Amniotic epithelial cell (primary cell): ENCODE measurements at places on chromosomes 7 and 10.
A peak's percentile ranks its signal among the peaks of the same experiment; 100 is the strongest.

- DNase-seq, result peak; percentile 93
These were observed 36.5 kb upstream of the AP5Z1 start for GRCh38 chr7:4738711-4739527.

- DNase-seq, result peak; percentile 74
These were observed 324.9 kb downstream of the PARD3 start for GRCh38 chr10:34489973-34490745.

GRCh38 chr10:118106426-118106825 lies 59.7 kb upstream of the RAB11FIP2 start:
- peak; percentile 7 for DNase-seq

- no peak for DNase-seq
These were observed 3.8 kb downstream of the DEPP1 start for GRCh38 chr10:44974628-44975430.

DNA sequence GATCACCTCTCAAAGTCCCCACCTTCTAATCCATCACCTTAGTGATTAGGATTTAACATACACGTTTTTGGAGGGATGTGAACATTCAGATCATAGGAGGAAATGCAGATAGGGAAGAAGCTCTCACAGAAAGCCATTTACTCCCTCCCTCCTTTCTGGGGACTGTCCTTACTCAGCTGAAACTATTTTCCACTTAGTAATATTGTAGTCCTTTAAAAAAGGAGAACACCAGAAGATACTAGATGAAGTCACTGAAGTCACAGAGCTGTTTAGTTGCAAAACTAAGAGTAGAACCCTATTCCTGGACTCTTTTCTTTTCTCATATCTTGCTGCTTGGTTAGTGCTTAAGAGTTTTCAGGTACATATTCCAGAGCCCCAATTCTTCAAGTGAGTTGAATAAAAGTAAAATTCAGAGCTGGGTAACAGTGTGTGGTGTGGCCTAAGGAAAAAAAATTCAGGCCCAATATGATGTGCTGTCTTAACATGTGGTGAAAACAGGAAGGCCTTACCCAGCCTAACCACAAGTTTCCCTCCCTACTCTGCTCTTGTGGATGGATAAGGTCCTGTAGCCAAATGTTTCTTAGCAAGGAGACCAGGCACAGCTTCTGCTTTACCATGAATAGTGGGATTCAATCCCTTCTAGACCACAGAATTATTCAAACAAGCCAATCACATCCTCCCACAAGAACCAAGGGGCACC lies 135.7 kb downstream of the INHBA start:
- DNase-seq, result peak; percentile 36

DNA sequence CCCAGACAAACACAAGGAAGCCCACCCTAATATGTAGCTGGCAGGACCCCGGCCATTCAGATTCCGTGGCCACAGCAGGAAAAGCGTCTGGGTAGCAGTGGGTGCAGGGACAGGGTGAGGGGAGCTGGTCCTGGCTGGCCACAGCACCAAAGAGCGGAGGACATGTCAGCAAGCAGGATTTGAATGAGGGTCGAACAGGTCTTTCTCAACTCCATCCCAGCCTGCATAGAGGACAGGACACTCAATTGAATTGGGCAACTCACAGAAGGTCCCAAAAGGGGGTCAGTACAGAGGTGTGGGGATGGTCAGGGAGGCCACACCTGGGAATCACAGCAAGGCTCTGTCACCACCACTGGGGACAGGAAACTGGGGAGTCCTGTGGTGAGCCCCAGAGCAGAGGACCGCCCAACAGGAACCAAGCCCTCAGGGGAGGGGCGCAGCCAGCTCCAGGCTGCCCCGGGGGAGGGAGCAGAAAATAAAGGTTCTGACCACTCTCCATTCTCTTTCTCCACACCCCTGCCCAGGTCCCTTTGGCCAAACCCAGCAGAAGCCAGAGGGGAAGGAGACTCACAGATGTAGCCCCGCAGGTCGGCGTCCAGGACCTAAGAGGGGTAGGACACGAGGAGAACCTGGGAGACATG lies 108.7 kb upstream of the PPP2R2D start:
- DNase-seq, result no peak

GRCh38 chr10:52257692-52258075 lies 56.4 kb upstream of the DKK1 start:
- DNase-seq, result no peak

DNA sequence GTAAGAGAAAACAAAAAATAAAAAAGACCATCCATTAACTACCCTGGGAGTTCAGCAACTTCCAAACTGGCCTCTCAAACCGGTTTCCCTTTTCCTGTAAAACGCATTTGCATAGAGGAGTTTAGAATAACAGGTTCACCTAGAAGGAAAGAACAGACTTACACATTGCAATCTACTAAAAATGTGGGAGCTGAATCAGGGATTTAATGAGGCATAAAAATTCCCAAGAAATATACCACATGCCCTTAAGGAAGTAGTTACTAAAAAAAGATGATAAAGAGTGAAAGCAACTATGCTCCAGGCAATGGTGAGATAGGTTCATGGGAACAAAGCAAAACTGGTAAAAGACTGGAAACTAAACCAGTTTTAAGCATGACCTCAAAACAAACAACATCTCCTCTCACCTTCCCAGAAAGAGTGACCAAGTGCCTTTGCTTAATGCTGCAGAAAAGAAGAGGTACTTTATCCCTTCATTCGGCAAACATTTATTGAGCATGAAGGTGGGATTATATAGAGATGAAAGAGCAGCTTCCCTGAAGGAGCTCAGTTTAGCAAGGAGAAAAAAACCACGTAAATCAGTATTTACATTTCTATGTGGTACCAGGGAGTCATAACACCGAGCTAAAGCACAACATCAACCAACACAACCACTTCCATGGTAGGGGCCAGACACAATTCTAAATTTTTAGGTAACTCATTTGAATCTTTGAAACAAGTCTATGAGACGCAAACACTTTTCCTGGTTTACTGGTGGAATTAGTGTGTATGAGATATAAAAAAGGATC lies 152.8 kb downstream of the SGMS1 start:
- DNase-seq, result peak; percentile 12

DNA sequence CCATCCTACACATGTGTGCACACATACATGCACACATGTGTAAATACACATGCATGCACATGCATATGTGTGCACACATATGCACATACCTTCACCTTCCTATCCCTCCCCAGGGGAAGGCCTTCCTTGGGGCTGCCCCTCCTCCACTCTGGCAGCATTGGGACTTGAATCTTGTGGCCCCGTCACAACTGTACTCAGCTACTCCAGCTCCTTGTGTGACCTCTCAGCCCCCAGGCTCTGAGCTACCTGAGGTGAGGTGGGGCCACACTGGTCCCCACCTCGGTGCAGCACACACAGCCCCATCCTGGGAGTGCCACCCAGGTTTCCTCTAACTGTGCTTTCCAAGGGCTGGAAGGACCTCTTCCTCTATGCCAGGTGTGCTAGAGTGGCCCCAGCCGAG lies 116.0 kb downstream of the LHPP start:
- no peak for DNase-seq

DNA sequence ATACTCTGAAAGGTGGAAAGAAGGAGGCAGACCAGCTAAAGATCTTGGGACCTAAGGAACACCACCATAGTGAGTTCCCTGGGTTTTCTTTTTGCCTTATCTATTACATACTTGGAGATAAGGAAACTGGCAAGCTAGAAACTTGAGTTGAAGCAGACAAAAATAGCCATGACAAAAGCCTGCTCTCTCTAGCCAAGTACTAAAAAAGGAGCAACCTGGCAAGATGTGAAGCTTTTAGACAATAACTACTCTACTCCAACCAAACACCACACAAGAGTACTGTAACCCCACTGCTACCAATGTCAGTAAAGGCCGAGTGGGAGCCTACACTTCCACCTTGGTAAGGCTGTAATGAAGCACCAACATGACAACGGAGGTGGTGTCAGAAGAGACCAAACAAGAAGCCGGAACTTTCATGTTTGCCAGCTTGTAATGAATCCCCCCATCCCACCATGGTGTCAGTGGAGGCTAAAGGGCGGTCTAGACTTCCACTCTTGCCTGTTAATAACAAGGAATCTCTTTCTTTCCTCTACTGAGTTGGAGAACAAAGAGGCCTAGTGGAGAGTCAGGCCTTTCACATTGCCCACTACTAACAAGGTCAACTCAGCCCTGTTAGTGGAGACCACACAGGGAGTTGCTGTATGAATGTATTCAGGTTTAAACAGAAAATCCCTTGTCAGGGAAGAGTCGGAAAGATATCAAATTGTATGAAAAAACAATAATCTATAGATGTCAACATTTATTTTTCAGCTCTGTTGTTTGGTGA lies 55.8 kb upstream of the DYNC1I1 start:
- DNase-seq, result no peak

DNA sequence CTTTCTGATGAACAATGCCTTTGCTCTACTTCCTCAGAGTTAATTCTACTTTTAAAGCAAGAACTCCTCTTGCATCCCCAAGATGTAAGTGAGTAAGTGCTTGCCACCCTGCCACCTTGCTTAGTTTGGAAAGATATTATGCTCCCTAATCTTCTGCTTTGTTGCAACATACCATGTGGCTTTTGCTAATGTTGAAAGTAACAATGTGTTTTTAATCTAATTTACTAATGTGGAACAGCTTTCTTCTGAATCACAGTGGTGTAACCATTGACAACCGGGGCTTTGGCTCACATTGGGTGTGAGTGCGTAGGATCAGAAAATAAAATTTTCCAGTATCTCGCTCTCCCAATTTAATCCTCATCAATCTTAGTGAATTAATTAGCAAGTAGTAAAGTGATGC lies 254.1 kb upstream of the PTER start:
- DNase-seq, result no peak

DNA sequence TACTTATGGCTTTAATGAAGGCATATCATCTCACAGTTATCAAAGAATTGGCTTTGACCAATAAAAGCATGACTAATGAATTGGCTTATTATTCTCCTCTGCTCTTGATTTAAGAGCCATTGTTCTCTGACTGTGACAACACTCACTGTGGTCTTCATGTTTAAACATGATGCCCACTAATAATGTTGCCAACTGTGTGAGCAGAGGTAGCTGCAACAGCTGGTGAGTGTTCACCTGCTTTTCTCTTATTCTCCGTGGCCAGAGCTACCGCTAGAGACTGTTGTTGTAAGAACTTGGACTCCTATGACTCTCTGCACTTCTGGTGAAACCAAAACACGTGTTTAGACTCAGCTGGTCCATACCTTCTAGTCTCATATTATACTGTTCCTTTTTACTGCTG lies 335.9 kb downstream of the XPNPEP1 start:
- DNase-seq, result no peak

DNA sequence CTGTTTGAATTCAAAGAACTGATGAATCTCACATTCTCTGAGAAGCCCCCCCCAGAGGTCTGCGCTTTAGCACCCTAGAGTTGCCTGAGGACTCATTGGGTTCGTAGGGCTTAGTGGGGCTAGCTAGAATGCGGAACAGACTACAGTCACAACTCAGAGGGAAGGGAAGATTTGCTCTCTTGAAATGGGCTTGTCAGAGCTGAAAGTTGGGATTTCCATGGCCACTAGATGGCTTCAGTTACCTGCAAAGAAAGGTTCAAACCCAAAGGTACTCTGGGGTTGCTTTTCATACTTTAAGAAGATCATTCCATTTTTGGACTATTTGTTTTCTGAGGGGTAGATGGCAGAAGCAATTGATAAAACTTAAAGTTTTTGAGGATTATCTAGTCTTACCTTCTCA lies 205.0 kb downstream of the BBS9 start:
- peak; percentile 20 for DNase-seq

DNA sequence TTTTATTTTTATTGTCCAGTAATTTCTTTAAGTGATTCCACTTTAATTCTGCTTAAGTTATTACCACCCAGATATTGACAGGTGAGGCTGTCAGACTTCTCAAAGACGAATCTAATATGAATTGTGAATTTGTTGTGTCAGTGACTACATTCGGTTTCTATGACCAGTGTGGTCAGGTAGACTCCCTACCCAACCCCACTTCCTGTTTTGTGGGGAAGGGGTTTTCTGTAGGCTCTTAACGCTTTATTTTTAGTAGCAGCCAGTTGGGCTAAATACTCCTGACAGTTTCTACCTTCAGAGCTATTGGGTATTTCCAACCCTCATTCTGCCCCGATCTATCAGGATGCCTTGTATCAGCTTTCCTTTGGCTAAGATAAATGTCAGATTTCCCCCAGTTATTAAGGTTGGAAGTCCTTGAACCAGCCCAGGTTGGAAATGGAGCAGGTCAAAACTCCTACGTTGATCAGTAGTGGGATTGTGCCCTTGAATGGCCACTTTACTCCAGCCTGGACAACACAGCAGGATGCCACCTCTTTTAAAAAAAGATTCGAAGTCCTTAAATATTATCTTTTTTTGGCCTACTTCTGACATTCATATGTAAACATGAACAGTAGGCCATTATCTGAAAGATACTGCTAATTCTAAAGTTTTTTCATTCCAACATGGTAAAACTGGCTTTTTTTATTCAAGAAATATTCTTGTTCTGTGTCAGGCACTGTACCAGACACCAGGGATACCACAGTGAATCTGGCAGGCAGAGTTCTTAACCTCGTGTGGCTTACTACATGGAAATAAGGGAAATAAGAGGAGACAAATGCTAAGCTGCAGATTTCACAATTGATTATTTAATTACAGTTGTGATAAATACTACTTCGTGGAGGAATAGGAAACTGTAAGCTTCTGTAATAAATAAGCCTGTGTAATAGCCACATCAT lies 133.3 kb upstream of the SAMD8 start:
- DNase-seq, result no peak

- DNase-seq, result no peak
These were observed 326.0 kb downstream of the DGKB start for GRCh38 chr7:14576578-14576977.

- DNase-seq, result no peak
These were observed 498.0 kb upstream of the ZMIZ1 start for GRCh38 chr10:78570633-78571235.

GRCh38 chr10:2225609-2226008 lies 488.3 kb upstream of the ADARB2 start:
- no peak for DNase-seq

DNA sequence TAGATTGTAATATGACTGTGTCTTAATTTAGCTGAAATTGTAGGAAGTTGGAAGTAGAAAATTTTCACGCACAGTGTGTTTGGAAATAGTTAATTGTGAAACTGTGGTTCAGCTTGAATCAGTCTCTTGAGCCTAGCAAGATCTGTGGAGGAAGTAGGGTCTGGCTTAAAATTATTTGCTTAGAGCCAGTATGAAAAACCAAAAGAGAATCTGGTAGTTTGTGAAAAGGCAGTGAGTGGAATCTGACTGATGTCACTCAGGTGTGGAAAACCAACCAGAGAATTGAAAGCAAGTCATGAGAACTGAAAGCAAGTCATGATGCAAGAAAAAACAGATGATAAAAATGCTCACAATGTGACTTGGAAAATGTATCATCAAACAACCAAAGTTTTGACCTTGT lies 11.5 kb downstream of the LIPJ start:
- DNase-seq, result peak; percentile 10

DNA sequence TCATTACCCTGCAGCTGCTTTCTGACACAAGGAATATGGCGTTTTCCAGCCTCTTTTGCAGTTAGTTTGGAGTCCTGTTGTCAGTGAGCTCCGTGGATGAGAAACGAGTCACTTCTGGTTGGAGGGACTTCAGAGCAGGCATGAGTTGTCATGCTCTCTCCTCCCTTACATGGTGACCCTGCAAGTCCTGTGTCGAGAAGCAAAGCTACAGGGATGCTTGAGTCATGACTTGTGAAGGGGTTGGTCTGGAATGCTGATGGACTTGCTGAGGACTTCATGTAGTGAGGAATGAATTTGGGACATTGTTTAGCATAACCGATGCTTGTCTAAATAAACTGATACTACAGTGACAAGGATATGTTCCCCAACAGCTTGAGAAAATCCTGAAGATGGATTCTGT lies 108.8 kb downstream of the ADCYAP1R1 start:
- DNase-seq, result no peak
